ENCODE measurements at places on chromosomes 11 and 22.

- DNase-seq, result no peak
Observed at GRCh38 chr22:44497218-44497904, 672 bp downstream of the RTL6 start.

- no peak for DNase-seq
Observed at GRCh38 chr11:73229321-73229895, 11.3 kb downstream of the P2RY2 start.

DNA sequence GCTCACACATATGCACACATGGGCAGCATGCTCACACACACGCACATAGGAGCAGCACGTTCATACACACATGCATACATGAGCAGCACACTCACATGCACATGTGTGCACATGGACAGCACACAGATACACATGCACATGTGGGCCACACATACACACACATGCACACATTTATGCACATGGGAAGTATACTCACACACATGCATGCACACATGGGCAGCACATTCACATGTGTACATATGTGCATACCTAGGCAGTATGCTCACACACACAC lies 42.5 kb downstream of the RTN4R start:
- DNase-seq, result no peak

GRCh38 chr11:70220136-70220535 lies 17.0 kb downstream of the FADD start:
- no peak for DNase-seq

- DNase-seq, result no peak
Observed at GRCh38 chr11:68312117-68312779, at the start of gene LRP5. Gene LRP5 (plus strand): TSS chr11:68312591. CDS start chr11:68312715, 124 bp downstream.

DNA sequence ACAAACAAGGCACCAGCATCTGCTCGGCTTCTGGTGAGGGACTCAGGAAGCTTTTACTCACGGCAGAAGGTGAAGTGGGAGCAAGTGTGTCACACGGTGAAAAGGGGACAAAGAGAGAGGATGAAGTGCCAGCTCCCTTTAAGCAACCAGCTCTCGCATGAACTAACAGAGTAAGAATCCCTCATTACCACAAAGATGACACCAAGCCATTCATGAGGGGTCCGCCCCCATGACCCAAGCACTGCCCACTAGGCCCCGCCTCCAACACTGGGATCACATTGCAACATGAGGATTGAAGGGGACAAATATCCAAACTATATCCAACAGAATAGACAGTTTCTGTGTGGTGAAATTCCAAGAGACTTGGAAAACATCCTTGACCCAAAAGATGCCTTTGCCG lies 198.2 kb upstream of the POU2AF2 start:
- DNase-seq, result no peak

DNA sequence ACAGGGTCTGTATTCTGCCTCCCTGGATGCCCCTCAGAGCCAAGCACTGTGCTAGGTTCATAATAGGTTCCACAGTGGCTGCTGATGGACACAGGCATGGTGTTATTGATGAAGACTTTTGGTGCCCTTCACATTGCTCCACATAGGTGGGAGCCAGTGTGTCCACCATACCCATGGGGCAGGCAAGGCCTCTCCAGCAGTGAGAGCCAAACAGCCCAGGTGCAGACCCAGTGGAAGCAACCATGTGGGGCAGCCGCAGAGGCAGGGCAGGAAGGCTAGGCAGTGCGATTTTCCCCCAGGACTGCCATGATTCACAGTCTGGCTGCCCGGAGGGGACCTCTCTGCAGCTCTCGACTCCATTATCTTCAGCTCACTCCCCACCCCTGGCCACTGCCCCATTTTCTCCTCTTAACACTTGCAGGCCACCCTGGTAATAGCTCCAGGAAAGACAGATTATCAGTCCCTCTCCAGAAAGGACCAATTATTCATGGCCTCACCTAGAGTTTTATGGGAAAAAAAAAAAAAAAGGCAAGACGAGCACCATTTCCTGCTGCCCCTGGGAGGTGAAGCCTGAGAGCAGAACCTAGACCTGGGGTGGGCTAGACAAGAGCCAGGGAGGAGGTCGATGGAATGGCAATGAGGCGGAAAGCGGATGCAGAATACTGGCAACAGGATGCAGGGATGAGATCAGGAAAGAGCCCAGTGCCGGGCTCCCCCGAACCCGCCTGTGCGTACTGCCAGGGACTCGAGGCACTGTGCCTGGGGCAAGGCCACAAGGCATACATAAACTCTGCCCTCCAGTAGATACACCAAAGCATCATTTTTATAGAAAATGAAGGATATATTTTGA lies 343.0 kb upstream of the NCAM1 start:
- DNase-seq, result no peak

GRCh38 chr11:78886616-78887015 lies 312.0 kb upstream of the NARS2 start:
- DNase-seq, result no peak

GRCh38 chr11:125073616-125074483 lies 10.7 kb downstream of the SLC37A2 start:
- DNase-seq, result no peak

- DNase-seq, result no peak
Observed at GRCh38 chr22:38973289-38974169, 8.6 kb upstream of the APOBEC3B start.

GRCh38 chr11:122202161-122202950 lies 86.3 kb upstream of the BLID start:
- DNase-seq, result no peak

DNA sequence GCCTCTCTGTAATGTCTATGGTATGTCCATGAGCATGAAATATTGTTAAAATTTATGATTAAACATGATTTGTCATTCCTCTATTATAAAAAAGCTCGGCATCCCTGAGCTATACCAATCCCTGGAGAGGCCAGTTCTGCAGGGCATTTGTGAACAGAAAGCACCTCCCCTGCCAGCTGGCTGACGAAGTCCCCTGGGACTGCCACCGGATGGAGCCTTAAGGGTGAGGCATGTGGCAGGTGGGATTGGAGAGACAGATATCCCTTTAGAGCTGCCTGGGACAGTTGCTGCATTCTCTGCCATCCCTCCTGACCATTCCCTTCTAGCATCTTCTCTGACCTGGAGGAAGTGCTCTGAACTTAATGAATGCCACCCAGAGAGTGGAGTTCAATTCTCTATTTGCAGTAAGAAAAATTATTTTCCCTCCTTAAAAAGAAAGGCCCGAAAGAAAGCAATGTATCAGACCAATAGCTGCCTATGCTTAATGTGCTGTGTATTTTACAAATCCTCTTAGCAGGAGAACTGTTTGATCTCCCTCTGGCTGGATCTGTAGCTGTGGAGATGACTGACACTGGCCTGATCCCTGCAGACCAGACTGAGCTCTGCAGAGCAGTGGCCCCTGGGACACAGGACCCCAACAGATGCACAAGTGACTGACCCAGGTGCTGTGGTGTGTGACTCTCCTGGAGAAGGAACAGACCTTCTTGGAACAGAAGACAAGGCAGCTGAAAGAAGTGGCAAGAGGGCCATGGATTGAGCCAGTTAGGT lies 219.0 kb upstream of the NAV2 start:
- no peak for DNase-seq

DNA sequence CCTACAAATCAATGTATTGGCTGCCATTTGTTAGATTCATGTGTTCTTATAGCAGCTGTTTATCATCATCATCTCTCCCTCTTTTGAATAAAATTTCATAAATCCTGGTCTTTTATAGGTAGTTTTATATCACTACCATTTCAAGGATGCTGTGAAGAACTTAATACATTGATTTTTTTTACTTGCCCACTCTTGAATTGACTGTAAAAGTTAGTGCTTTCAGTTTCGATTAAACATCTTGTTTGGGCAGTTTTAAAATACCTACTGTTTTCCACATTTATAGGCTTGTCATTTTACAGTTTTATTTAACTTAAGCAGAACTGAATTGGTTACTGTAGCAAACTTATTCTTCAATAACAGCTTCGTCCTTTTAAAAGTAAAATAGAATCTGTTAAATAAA lies 59.5 kb downstream of the TTC17 start:
- DNase-seq, result no peak

DNA sequence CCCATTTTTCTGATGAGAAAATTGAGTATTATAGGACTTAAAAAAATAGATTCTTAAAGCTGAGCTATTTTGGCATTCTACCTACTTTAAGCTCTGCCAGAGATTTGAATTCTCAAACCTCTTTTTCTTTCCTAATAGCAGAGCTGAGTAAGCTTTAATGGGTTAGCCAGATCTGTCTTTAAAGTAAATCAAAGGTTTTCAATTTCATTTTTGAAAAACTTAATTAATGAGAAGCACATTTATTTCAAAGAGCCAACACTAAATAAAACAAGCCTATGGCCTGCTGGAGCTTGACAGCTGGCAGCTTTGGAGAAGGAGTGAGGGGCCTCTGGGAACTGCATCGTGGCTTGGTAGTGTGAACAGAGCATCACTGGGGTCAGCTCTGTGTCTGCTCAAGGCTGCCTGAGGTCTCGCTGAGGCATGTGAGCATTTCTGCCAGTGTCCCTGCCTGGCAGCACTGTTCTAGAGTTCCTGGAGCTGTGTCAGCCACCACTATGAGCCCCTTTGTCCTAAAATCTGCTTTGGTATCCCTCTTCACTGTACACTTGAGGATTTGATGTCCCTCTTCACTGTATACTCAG lies 50.4 kb upstream of the PRSS23 start:
- no peak for DNase-seq

DNA sequence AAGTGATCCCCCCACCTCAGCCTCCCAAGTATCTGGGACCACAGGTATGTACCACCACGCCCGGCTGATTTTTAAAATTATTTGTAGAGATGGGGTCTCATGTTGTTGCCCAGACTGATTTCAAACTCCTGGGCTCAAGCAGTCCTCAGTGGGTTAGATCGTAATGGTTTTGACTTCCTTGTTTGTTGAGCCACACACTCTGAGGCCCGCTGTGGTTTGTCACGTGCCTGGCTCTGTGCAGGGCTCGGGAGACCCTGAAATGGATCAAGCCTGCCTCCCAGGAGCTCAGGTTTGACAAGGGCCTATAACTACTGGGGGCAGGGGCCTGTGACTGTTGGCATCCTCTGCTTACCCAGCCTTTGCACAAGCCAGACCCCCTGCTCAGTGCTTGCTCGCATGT lies 68.1 kb downstream of the MPPED1 start:
- no peak for DNase-seq

GRCh38 chr11:5922749-5923426 lies 19.2 kb upstream of the OR56A3 start:
- no peak for DNase-seq

GRCh38 chr11:92744929-92745585 lies 224.4 kb upstream of the MTNR1B start:
- DNase-seq, result no peak

DNA sequence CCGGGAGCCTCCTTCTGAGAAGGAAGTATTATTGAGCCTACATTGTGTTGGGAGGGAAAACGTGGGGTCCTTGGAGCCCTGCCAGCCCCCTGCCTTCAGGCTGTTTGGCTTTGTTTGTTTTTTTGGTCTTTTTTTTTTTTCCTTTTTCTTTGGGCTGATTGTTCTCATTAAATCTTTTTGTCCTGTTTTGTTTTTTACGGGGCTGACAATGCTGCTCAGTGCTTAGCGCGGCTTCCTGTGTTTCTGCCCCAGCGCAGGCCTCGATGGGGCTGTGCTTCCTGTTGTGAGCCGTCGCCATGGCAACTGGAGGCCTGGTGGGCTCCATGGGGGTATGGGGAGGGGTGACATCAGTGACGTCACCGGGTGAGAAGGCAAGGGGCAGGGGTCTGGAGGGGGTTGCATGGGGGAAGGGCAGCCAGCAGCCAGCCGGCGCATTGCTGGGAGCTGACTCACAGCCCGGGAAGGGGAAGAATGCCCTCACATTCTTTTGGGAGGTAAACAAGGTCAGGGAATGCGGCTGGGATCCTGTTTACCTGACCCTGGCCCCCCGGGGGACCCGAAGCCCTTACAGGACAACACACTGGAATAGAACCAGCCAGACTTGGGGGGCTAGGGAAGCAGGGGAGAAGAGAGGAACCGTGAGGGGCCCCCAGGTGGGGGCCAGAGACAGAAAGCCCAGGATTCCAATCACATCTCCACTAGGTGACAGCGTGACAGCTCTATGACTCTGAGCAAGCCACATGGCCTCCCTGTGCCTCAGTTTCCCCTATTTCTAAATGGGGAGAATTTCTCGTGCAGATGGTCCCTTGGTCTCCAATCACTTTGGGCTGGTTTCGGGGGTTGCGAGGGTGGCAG lies 22.2 kb upstream of the CBX7 start:
- no peak for DNase-seq

DNA sequence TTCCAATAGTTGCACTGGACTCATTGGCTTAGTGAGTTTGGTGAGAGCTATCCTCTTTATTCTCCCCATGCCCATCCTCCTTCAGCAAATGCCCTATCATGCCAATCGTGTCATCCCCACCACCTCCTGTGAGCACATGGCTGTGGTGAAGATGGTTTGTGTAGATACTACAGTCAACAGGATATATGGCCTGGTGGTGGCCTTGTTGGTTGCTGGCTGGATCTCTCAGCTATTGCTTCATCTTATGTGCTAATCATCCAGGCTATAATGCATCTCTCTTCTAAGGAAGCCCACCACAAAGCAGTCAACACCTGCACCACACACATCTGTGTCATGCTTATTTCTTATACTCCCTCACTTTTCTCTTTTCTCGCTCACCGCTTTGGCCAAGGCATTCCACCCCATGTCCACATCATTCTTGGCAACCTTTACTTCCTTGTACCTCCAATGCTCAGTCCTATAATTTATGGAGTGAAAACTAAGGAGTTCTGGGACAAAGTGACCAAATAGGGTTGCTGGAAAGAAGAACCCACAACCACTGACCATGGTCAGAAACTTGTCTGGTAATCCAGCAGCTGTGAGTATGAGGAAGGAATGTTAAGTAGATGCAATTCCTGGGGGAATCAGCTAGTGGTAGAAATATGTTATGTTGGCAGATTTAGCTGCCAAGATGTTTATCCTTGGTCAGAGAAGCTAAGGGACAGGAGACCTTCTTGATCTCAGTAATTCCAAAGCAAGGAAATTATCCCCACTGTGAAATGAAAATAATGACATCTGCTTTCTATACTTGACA lies 16.3 kb upstream of the OR56B1 start:
- DNase-seq, result no peak

DNA sequence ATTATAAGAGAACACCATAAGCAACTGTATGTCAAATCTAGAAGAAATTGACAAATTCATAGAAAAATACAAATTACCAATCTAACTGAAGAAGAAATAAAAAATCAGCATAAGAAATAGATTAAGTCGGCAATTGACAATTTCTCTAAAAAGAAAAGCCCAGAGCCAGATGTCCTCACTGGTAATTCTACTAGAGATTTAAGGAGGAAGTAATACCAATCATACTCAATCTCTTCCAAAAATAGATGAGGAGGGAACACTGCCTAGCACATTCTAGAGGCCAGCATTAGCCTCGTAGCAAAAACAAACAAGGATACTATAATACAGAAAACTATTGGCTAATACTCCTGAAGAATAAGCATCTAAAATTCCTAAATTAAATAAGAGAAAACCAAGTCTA lies 40.4 kb upstream of the IGLL5 start:
- DNase-seq, result no peak

GRCh38 chr11:68031144-68031464 lies 623 bp downstream of the NDUFS8 start:
- no peak for DNase-seq
